HS-5 (cell line): ENCODE measurements at places on chromosomes 11 and 22.

GRCh38 chr11:17386331-17387084, 2.0 kb downstream of the KCNJ11 start:
- DNase-seq: no peak

GRCh38 chr22:41513391-41513790, 30.9 kb downstream of the POLR3H start:
- no peak for DNase-seq

DNA sequence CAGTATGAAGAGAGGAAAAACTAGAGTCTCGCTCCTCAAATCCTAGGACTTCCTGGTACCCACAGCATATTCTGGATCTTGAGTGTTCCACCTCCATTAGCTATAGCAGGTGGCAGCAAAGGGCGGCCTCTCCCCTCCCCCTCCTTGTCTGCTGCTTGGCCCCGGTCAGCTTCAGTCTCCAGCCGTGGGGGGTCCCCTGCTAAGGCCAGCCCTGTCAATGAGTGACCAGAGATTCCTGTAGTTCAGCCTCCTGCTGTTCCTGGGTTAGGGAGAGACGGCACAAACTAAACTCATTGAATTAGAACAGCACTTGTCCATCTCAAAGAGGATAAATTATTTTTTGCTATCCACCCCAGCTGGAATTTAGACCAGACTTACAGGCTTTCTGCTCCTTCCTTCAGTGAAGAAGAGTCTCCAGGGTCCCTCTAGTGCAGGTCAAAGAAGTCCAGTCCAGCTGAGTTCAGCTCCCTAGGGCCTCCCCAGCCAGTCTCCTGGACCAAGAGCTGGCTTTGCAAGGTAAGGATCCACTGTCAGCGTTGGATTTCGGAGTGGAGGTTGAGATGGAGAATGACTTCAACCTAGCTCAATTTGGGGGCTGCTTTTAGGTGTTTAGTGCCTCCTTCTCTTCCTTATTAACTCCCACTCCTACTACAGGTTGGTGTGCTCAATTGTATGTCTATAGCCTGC, 1.1 kb upstream of the PHLDB1 start:
- DNase-seq: no peak

- DNase-seq: no peak
Measured at GRCh38 chr11:73365352-73366264, 10.6 kb upstream of the RELT start.

DNA sequence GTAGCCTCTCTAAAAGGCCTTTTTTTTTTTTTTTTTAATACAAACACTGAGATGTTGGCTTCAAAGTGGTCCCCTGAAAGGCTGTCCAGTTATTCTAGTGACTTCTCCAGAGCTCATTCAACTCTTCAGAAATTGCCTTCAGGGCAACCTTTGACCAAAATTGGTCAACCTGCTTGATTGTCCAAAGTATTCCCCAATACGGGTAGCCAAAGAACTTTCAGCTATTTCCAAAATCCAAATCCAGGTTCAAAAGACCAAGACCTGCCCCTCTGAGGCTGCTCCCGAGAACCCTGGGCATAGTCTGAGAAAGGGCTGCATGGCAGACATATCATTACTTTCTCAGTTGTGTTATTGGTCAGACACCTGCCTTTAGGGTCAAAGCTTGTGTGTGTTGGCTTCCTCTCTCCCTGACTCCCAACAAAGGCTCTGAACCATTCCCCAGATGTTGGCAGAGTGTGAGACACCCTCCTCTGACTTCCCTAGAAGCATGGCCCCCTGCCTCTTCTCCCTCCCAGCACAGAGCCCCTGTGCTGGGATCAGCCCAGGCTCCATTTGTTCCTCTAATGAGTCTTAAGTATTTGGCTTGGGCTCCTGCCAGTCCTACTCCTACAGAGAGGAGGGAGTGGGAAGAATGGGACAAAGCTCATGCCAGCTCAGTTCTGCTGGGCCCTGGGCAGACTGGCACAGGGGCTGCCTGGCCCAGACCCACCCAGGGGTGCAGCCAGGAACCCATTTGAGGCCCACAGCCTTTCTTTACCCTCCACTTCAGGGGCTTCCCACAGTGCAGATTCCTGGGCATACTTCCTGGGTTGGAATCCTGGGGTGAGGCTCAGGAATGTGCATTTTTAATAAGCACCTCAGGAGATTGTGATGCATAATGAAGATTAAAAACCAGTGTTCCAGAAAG, 30.3 kb downstream of the TNKS1BP1 start:
- DNase-seq: no peak

GRCh38 chr22:46968848-46969247, 206.4 kb downstream of the TBC1D22A start:
- DNase-seq: no peak

- no peak for DNase-seq
Measured at GRCh38 chr11:78427615-78428265, 10.1 kb upstream of the GAB2 start.

GRCh38 chr11:27196203-27196897, 155.7 kb downstream of the BBOX1 start:
- DNase-seq: no peak

- DNase-seq: no peak
Measured at GRCh38 chr11:17812091-17812864, 77.7 kb downstream of the KCNC1 start.

- DNase-seq: no peak
Measured at GRCh38 chr11:61588728-61589191, 7.9 kb upstream of the SYT7 start.

GRCh38 chr11:18285841-18286240, 19.8 kb downstream of the SAA1 start:
- DNase-seq: peak; percentile 2

GRCh38 chr11:70305501-70305900, 35.0 kb downstream of the PPFIA1 start:
- no peak for DNase-seq

DNA sequence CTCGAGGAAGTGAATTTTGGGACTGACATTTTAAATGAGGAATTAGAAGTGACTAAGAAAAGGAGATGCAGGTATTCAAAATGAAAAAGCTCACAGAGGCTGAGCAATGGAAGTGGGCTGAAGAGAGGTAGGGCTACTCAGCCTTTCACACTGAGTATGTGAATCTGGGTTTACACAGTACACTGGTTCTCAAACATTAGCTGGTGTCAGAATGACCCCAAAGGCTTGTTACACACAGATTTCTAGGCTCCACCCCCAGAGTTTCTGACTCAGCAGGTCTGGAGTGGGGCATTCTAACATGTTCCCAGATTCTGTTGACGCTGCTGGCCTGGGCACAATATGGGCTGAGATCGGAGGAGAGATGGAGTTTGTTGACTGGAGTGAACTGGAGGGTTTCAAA, 32.8 kb downstream of the CADM1 start:
- no peak for DNase-seq

GRCh38 chr11:134781380-134781866, 369.4 kb upstream of the B3GAT1 start:
- DNase-seq: no peak

DNA sequence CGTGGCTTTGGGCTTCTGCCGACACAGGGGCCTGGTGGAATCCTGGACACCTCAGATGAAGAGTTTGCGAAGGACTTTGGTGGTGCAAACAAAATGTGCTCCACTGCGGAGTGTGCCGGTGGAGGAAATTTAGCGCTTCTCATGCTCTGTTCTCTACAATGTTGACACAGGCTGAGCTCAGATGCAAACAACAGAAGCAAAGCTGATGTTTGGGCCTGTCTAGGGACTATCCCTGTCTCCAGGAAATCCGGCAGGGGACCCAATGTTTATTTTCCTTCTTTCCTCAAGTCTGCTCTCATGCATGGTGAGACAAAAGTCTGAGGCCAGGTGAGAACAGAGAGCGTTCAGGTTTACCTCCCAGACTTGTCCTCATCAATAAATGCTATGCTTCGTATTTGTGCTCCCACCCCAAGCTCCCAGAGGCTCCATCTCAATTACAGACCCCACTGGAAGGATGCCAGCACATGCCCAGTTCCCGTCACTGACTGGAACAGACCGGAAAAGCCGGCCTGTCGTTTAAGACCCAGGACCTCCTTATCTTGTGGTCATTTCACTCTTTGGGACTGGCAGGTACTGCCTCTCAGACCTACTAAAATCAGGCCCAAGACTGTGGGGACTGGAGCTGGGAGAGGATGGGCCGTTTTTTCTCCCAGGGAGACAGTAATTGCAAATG, 105.7 kb upstream of the B3GAT1 start:
- DNase-seq: no peak

- DNase-seq: no peak
Measured at GRCh38 chr11:106022795-106023275, 795 bp upstream of the MSANTD4 start.

- DNase-seq: peak; percentile 23
Measured at GRCh38 chr11:69101115-69101791, 52.5 kb downstream of the TPCN2 start.

- no peak for DNase-seq
Measured at GRCh38 chr11:56103210-56103737, at the start of gene OR8H2. Gene OR8H2 (plus strand): TSS chr11:56103687. CDS start chr11:56105043, 1,356 bp downstream.

DNA sequence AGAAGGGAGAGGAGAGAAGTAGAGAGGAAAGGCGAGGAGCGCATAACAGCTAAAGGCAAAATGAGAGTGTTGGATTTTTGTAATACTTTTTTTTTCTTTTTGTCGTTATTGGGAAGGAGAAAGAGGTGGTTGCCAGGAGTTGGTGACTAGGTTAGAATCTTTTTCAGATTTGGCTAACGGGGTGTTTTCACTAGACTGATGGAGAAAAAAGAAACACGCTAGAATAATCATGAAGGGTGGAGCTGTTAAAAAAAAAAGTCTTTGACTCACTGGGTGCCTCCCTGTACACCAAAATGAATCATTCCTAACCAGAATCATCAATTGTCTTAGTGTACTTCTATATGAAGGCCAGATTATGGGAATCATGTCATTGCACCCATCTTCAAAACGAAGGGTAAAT, 12.7 kb downstream of the BLID start:
- DNase-seq: no peak

- no peak for DNase-seq
Measured at GRCh38 chr11:134647066-134647743, 235.2 kb upstream of the B3GAT1 start.

- DNase-seq: no peak
Measured at GRCh38 chr11:70146895-70147520, 56.1 kb upstream of the FADD start.

DNA sequence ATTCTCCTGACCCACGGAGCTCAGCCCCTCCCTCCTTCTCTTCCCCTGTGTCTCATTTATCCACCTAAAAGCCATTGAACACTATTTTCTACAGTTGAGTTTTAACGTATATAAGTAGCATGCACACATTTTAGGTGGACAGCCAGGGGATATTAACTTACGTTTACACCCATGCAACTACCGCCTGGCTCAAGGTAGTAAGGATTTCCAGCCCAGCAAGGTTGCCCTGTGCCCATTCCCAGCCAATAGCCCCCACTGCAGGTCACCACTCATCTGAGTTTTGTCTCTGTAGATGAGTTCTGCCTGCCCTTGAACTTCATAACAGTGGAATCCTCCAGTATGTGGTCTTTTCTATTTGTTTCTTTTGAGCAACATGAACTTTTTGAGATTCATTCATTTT, 65.4 kb downstream of the SMIM38 start:
- DNase-seq: no peak

DNA sequence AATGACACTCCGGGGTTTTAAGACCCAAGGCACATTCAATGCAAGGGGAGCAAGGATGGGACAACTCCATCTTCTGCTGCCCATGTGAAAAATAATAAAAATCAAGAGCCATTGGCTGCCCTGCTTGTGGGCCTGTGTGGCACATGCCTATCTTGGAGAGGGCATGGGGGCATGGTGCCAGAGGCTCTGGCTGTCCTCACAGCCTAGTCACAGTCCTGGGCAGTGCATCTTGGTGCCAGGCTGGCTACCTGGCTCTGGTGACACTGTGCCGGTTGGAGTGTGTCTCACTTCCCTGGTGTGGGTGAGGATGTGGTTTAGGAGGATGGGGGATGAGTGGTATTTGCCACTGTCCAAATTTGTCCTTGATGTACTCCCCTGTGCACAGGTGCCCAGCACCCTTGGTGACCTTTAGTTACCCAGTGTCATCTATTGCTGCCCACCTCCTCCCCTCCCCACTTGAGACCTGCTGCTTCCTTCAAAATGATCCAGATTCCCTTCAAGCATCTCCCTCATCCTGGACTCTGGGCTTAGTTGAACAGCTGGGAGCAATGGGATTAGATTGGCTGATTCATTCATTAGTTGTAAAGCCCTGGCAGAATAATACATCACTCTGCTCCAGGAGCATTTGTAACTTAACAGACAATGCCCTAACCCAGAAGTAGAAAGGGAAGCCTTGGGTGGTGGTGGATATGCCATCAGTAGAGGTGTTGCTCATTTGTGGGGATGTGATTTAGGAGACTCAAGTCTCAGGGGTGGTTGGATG, 4.6 kb downstream of the TMEM86A start:
- no peak for DNase-seq

DNA sequence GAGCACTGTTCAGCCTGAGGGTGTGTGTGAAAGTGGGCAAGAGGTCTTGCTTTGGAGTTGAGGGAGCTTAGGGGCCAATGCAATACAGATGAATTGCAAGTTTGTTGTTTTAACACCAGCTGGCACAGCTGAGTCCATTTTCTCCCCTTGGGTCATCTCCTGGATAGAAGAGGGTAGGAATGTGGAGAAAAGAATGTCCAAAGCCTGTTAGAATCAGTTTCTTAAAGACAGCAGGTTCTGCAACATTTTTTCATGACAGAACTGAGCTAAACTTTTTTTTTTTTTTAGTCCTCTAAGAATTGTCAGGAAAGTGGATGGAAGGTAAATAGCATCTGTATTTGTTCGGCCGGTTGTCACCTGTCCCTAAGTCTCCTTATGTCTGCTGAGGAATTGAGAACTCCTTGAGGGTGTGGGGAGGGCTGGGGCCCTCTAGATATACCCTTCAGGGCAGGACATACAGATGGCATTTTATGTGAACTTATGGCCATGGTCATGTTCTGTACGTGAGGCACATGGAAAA, 211.1 kb upstream of the CADM1 start:
- DNase-seq: no peak

GRCh38 chr22:36528341-36528740, 625 bp downstream of the EIF3D start:
- no peak for DNase-seq

DNA sequence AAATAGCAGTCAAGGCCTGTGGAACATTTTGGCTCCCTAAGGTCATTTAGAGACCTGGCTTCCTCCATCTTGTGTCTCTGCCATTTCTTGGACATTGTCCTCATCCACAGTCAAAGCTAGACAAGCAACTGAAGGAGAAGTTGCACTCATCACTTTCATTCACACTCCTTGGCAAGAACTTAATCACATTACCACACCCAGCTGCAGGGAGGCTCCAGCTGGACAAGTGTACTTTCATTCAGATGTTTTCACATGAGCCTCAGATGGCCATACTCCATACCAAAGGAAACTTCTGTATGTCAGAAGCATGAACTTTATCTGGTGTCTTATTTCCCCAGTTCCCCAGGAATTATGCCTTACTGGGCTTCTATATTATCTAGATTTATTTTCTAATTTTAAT, 537.4 kb downstream of the TMEM135 start:
- DNase-seq: no peak

DNA sequence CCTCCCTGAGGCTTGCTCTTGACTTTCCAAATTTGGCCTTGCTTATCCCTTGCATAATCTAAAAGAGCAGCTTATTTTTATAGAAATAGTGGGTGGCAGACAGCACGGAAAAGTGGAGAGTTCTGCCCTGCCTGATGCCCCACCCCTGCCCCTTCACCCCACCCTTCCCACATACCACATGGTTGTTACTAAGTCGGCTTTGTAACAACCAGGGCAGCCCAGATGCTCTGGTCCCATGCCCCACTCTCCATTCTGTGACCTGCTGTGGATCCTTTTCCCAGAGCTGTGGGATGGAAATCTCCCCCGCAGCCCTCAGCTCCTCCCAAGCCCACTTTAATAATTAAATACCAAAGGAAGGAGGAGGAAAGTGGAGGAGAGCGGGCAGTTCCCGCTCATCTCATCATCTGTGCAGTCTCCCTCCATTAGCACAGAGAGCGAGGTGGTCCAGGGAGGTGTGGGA, 10.9 kb downstream of the MRGPRF start:
- DNase-seq: no peak
